Neural crest cell (in vitro differentiated cells): ENCODE measurements at places on chromosomes 6 and 20.
A peak's percentile ranks its signal among the peaks of the same experiment; 100 is the strongest.

DNA sequence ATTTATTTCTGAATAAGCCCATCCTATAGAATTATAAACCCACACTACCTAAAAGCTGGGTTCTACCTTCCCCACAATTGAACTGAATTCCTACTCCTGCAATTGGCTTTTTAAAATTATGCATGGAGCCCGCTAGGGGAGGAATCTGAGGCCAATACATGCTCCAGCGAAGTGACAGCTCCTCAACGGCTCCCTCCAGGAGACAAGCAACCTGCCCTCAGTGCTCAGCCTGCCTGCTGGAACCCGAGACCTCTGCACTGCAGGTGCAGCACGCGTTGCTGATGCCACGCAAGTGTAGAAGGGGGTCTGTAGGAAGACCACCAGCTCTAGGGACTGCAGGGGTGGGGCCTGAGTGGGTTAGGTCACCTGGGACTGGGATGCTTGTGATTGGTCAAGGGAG lies 170.2 kb upstream of the CDYL start:
- DNase-seq, result no peak

GRCh38 chr6:30508890-30509736 lies 19.8 kb downstream of the HLA-E start:
- DNase-seq, result no peak

DNA sequence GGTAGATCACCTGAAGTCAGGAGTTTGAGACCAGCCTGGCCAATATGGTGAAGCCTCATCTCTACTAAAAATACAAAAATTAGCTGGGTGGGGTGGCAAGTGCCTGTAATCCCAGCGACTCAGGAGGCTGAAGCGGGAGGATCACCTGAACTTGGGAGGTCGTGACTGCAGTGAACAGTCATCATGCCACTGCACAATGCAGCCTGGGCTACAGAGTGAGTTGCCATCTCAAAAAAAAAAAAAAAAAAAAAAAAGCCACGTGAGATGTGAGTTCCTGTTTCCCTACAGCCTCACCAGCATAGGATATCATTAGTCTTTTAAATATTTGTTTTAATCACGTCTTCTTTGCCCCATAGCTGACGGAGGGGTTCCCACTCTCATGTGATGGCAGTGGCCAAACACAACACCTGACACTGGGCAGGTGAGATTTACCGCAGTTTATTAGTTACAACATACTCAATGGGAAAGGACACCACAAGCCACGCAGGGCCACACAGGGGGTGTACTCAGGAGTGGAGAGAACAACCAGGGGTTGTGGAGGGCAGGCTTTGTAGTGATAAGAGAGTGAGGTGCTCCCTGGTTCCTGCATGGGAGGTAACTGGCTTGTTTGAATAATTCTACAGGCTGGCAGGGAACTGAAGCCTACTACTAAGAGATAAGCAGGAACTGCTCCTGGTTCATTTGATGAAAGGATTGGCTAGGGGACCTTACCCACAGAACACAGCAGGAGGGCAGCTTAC lies 4.6 kb upstream of the LZTS3 start:
- DNase-seq, result no peak

- DNase-seq, result no peak
These were observed 84.9 kb downstream of the SOBP start for GRCh38 chr6:107574856-107575255.

GRCh38 chr6:94487371-94487770 lies 1068.0 kb upstream of the EPHA7 start:
- DNase-seq, result no peak

- no peak for DNase-seq
These were observed 46.7 kb upstream of the BLCAP start for GRCh38 chr20:37574199-37574890.

GRCh38 chr6:16836144-16836981 lies 75.1 kb upstream of the ATXN1 start:
- no peak for DNase-seq

DNA sequence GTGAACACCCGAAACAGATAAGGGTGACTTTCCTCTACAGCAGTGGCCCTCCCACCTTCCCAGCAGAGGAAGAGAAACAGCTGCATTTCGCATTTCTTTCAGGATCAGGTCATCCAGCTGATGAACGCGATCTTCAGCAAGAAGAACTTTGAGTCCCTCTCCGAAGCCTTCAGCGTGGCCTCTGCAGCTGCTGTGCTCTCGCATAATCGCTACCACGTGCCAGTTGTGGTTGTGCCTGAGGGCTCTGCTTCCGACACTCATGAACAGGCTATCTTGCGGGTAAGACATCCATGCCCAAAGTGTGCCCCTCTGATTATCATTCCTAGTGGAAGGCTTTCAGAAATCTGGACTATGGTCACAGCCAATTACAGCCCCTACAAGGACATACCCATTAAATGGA lies 27.8 kb upstream of the MROH8 start:
- DNase-seq, result no peak

- DNase-seq, result no peak
These were observed 143.3 kb upstream of the GPR6 start for GRCh38 chr6:109834595-109835437.

DNA sequence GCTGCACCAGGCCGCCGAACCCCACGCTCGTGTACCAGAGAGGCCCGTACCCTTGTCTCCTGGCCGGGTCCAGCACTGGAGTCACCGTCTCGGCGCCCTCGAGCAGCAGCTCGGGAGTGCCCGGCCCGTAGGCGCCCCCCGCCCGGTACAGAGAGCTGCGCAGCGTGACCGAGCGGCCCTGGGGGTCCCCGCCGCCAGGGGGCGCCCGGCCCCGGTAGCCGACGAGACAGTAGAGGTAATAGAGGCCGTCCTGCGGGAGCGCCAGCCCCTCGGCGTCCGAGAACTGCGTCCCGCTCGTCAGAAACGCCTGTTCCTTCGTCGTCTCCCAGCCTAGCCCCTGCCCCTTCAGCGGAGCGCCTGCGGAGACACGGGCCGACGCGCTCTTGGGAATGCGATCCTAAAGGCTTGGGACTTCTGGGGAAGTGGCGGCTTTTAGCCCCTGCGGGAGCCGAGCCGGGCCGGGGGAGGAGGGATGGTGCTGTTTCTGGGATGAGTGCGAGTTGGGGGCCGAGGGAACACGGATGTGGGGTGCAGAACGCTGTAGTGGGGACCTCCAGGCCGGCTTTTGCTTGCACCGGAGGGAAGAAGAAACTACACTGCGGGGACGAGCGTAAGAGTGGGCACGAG lies 1.3 kb downstream of the LTB start:
- peak; percentile 91 for DNase-seq

DNA sequence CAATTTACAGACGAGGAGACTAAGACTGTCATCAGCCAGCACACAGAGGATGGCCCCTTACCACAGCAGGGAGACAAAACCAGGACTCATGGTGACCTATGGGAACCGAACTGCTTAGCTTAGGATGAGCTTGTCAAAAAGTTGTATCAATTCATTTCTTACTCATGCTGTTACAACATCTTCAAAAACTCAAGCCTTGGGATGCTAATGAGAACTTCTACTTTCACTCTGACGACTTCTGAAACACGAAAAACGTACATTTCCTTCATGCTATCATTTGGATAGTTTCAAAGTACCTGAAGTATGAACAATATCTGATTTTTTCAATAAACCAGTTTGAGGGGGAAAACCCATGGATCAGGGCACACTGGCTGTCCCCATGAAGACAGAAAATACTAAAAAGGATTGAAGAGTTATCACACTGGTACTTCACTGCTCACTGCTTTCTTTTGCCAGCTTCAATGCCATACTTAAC lies 31.9 kb downstream of the HIVEP2 start:
- DNase-seq, result no peak

DNA sequence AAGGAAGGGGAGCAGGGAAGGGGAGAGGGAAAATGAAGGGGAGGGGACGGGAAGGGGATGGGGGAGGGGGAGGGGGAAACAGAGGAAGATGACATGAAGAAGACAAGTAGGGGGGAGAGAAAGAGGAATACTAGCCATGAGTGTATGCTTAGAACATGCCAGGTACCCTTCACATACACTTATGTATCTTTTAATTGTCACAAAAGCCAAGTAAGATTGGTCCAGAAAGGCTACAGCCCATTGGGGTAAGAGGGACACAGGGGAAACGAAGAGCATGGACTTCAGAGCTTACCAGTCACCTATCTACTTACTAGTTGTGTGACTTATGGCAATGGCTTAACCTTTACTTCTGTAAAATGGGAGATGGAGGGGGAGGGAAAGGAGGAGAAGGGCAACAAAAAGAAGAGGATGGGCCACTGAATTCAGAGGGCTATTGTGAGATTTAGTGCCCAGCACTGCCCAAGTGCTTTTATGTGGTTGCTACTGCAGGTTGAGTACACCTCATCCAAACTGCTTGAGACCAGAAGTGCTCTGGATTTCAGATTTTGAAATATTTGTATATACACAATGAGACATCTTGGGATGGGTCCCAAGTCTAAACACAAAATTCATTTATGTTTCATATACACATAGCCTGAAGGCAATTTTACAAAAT lies 90.3 kb downstream of the ARHGAP18 start:
- DNase-seq, result no peak

GRCh38 chr6:109660526-109661320 lies 30.3 kb downstream of the AK9 start:
- DNase-seq, result no peak

- no peak for DNase-seq
These were observed 22.6 kb downstream of the PLCB1 start for GRCh38 chr20:8154638-8155037.

- no peak for DNase-seq
These were observed 79.9 kb downstream of the TOX2 start for GRCh38 chr20:43994486-43995100.

- no peak for DNase-seq
These were observed 7.5 kb upstream of the RPP40 start for GRCh38 chr6:5011346-5011745.

GRCh38 chr6:21354805-21355238 lies 238.7 kb upstream of the SOX4 start:
- DNase-seq, result no peak

- no peak for DNase-seq
These were observed 552.7 kb downstream of the NKAIN2 start for GRCh38 chr6:124356276-124356810.
